Right atrium auricular region (tissue), 2 donors: ENCODE measurements at places on chromosomes 3 and 15. TPM values are rescaled to one million over a fixed set of nuclear protein-coding genes. Genes with fewer than 3 reads are reported as not detected.

- DNase-seq: no peak
Measured at GRCh38 chr3:95521396-95521795, 1293.0 kb upstream of the EPHA6 start.

GRCh38 chr15:100244796-100245486, 96.8 kb downstream of the ADAMTS17 start:
- no peak for DNase-seq

The ROPN1 gene
- total RNA-seq: not detected

DNA sequence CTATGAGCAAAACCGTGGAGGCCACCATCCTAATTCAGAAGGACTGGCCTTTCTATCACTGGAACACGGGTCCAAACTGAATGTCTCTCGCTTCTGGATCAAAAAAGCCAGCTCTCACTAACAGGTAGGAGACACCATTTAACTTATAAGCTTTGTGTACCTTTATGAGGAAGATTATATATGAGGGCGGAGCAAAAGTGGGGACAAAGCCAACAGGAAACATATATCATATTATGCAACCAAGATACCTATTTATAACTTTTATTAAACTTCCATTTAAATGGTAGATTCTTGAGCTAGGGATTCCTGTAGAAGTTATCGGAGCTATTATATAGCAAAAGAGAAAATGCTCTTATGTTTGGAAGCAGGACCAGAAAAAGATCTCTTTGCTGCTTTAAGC, 78.4 kb downstream of the IGF2BP2 start:
- DNase-seq: no peak

DNA sequence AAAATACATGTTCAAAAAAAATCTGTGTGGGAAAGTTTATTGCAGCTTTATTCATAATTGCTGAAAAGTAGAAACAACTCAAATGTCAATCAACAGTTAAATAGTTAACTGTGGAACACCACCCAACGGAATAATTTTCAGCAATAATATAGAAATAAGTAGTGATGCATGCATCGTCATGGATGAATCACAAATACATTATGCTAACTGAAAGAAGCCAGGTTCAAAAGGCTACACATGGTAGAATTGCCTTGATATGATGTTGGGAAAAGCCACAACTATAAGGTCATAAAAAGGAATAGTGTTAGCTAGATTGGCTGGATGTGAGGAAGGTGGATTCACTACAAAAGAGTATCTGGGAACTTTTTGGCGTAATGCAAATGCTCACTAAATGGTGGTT, 82.0 kb downstream of the GMNC start:
- no peak for DNase-seq

DNA sequence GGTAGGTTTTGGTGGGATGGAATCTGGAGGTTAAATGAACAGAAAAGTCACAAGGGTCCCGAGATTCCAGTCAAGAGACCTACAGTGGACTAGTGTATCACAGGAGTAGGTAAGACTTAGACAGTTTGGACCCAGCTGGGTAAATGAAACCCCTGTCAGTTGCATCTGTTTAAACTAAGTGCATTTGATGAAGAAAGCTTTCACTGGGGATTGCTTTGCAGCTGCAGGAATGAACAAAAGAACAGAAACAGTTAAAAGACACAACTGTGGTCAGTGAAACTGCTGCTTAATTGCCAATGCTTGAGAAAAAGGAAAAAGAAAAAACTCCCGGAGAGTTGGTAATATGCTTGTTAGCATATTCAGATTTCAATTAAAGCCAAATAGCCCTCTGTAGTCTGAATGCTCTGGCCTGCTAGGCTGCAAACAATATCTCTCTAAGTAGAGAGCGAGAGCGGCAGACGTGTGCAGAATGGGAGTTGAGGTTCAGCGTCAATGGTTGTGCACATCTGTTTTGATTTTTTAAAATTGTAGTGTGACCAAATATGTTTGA, 37.1 kb downstream of the OXNAD1 start:
- no peak for DNase-seq

GRCh38 chr15:80153900-80154299, 1.1 kb downstream of the FAH start:
- no peak for DNase-seq

GRCh38 chr15:67068710-67069400, 3.5 kb downstream of the SMAD3 start:
- no peak for DNase-seq

The MYEF2 gene
- 7.5 TPM for total RNA-seq

- DNase-seq: no peak
Measured at GRCh38 chr3:160987982-160988964, 116.9 kb downstream of the B3GALNT1 start.

The TJP1 gene
- total RNA-seq: 110 TPM

DNA sequence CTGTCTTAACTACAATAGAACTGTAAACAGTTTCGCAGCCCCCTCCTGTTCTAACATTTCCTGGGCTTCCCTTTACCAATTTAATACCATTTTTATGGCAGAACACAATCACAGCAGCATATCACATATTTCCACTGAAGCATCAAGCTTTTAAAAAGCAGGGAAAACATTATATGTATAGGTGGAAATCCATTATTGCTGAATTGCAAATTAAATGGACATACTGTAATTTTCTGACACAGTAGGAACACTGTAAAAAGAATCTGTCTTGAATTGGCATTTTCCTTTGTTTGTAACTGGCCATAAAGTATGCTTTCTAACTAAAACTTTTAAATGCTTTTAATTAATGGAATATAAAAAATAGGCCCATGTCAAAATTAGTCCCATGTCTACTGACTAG, 1385.8 kb downstream of the SI start:
- DNase-seq: no peak

- no peak for DNase-seq
Measured at GRCh38 chr3:71185733-71186455, 397.6 kb downstream of the FOXP1 start.

GRCh38 chr3:148534089-148534988, 163.4 kb upstream of the AGTR1 start:
- DNase-seq: no peak

GRCh38 chr3:184242297-184242685, 6.5 kb downstream of the ALG3 start:
- no peak for DNase-seq

DNA sequence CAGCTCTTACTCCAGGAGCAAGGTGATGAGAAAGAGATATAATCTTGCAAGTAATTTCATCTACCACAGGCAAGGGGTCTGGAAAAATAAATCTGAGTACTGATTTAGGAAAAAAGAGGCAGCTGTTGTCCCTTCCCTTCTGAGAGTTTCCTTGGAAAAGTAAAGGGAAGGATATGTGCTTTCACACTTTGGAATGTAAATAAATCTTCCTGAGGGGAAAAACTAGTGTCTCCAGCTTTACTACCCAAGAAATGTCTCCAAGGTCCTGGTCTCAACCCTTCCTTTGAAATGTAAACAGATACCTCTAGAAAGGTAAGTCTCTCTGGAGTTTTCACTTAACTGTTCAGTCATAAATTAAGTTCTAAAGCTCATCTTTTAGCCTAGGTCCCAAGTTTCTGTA, 102.6 kb downstream of the DPH6 start:
- no peak for DNase-seq

- DNase-seq: no peak
Measured at GRCh38 chr15:46815240-46815639, 902.1 kb upstream of the SEMA6D start.

GRCh38 chr15:93020976-93021772, 67.8 kb downstream of the RGMA start:
- no peak for DNase-seq

DNA sequence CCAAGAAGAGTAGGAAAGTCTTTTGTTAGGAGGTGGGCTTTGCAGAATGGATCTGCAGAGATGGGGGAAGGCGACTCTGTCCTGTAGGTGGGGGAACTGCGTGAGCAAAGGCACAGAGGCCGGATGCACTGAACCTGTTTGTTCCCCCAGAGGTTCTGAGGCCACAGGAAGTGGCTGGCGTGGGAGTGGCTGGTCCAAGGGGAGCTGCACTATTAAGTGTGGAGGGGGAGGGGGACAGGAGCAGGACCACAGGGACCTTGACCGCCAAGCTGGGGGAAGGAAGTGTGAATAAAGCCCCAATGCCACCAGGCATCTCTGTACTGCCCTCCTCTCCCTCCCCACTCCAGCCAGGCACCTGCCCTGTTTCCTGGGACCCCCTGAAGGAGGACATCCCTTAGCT, 51.8 kb downstream of the CYP11A1 start:
- no peak for DNase-seq

- no peak for DNase-seq
Measured at GRCh38 chr15:80395616-80396015, 8.6 kb upstream of the ARNT2 start.

DNA sequence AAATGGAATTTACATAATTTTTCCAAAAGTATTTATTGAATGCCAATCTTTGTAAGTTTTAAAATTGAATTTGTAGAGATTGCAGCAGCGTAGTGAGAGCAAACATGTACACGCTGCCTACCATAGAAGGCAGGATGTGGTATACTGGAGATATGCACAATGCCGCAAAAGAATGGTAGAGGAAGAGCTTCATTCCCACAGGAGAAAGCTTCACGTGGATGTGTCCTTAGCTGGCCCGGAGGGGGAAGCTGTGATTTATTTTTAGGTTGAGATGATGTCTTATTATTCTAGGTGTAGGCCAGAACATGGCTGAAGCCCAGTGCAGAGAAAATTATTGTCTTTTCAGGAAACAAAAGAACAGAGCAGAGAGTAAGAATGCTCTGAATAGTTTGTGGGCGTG, 743.3 kb upstream of the BCHE start:
- DNase-seq: no peak

The FAM107A gene
- total RNA-seq: 80.7 TPM
